ENCODE measurements at places on chromosomes 13 and 19. TPM values are rescaled to one million over a fixed set of nuclear protein-coding genes. Genes with fewer than 3 reads are reported as not detected.

Gene PLIN5
- total RNA-seq: not detected

Gene MBD3L4
- not detected for total RNA-seq

Gene ZNF835
- total RNA-seq: 0.44 TPM

Gene MRPS12
- total RNA-seq: 31.9 TPM

Gene FGF14
- 0.33 TPM for total RNA-seq

Gene CGB8
- total RNA-seq: not detected

Gene NLRP12
- not detected for total RNA-seq

Gene CDX2
- total RNA-seq: not detected

Gene KASH5
- total RNA-seq: not detected

Gene LCP1
- 2.7 TPM for total RNA-seq

Gene DACT3
- 6.2 TPM for total RNA-seq

Gene ZNF560
- total RNA-seq: 0.75 TPM

Gene B9D2
- total RNA-seq: 5.9 TPM

Gene PRR20C
- total RNA-seq: not detected

Gene NLRP5
- not detected for total RNA-seq

Gene ERICH4
- total RNA-seq: not detected

Gene CYP2A6
- total RNA-seq: not detected

Gene ATP4A
- not detected for total RNA-seq

Gene CACNG7
- total RNA-seq: not detected

Gene ZGLP1
- 0.22 TPM for total RNA-seq

Gene CASP14
- not detected for total RNA-seq

Gene TEX29
- total RNA-seq: not detected

Gene CYP4F8
- not detected for total RNA-seq

Gene CDC37
- total RNA-seq: 295 TPM

Gene SERTM1
- total RNA-seq: under 0.01 TPM

Gene SIGLEC14
- total RNA-seq: not detected

Gene IL17D
- total RNA-seq: 1.4 TPM

Gene CBY2
- not detected for total RNA-seq

Gene CHST8
- not detected for total RNA-seq

Gene NALCN
- total RNA-seq: 0.66 TPM

Gene PRX
- total RNA-seq: 1.4 TPM

Gene ZNF91
- 18.6 TPM for total RNA-seq

Gene NFIX
- 59.8 TPM for total RNA-seq

Gene GAPDHS
- total RNA-seq: not detected

Gene CNMD
- not detected for total RNA-seq

Gene DLL3
- total RNA-seq: 0.12 TPM

Gene MYO1F
- 0.22 TPM for total RNA-seq

Gene CEACAM21
- not detected for total RNA-seq

Gene KCTD12
- total RNA-seq: 5.0 TPM

Gene ELANE
- not detected for total RNA-seq

Gene CGB5
- total RNA-seq: not detected

Gene SLC7A1
- total RNA-seq: 57.0 TPM

Gene SPINT2
- total RNA-seq: 1.7 TPM
